ENCODE measurements at places on chromosomes 16 and 17.

GRCh38 chr17:65198653-65199382, 61.6 kb downstream of the RGS9 start:
- ATAC-seq, result peak; percentile 46
- no peaks in the 10 kb centered on the region for H3K27me3 ChIP-seq
- H3K4me1 ChIP-seq, result peaks cover 6% of the 10 kb centered on the region
- peak overlapping the region; percentile 44 for H3K27ac ChIP-seq

GRCh38 chr16:51815523-51815922, 664.5 kb upstream of the SALL1 start:
- no peak overlapping the region for H3K27ac ChIP-seq
- H3K4me1 ChIP-seq, result no peaks in the 10 kb centered on the region
- no peaks in the 10 kb centered on the region for H3K27me3 ChIP-seq
- ATAC-seq, result no peak
- H3K36me3 ChIP-seq, result no peaks in the 10 kb centered on the region

- H3K27me3 ChIP-seq, result no peaks in the 10 kb centered on the region
- H3K27ac ChIP-seq, result no peak overlapping the region
- H3K4me1 ChIP-seq, result peaks cover 10% of the 10 kb centered on the region
- peaks cover 100% of the 10 kb centered on the region for H3K36me3 ChIP-seq
- no peak for ATAC-seq
Observed at GRCh38 chr17:47665655-47666054, 15.9 kb downstream of the KPNB1 start.

- H3K27ac ChIP-seq, result no peak overlapping the region
- peaks cover 75% of the 10 kb centered on the region for H3K36me3 ChIP-seq
- no peak for ATAC-seq
- no peaks in the 10 kb centered on the region for H3K27me3 ChIP-seq
- H3K4me1 ChIP-seq, result peaks cover 32% of the 10 kb centered on the region
- no peak overlapping the region for H3K4me3 ChIP-seq
Observed at GRCh38 chr16:50712560-50712898, 19.1 kb downstream of the NOD2 start.

- no peak overlapping the region for H3K27ac ChIP-seq
- H3K36me3 ChIP-seq, result no peaks in the 10 kb centered on the region
- H3K4me3 ChIP-seq, result no peak overlapping the region
- H3K27me3 ChIP-seq, result no peaks in the 10 kb centered on the region
- no peaks in the 10 kb centered on the region for H3K4me1 ChIP-seq
- ATAC-seq, result no peak
Observed at GRCh38 chr16:53611179-53611696, 92.4 kb downstream of the RPGRIP1L start.

Data from activated T-helper 17 cell treated with anti-CD3 and anti-CD28 coated beads, Interleukin-2, amount 50 U/mL, for 72 hours (primary cell).